ENCODE measurements at places on chromosomes 13 and 19.

GRCh38 chr19:4692251-4693077 is 22.3 kb upstream of the MYDGF start:
- no peak for DNase-seq

DNA sequence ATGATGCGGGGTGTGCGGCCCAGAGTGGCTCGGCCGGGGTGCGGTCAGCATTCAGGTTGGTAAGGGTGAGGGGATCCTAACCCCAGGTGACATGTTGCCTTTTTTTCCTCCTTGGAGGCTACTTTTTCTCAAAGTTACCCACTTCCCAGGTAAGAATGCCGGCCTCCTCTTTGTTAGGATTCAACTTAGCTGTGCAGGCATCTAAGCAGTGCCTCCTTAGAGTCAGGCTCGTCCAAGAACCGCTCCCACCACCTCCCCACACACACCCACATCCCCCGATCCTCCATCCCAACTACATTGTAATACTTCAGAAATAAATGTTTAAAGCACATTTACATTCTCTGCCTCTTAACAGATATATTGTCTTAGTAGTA is 733 bp upstream of the ENOX1 start:
- DNase-seq, result no peak

GRCh38 chr19:7196763-7197118 is 97.5 kb downstream of the INSR start:
- no peak for DNase-seq

DNA sequence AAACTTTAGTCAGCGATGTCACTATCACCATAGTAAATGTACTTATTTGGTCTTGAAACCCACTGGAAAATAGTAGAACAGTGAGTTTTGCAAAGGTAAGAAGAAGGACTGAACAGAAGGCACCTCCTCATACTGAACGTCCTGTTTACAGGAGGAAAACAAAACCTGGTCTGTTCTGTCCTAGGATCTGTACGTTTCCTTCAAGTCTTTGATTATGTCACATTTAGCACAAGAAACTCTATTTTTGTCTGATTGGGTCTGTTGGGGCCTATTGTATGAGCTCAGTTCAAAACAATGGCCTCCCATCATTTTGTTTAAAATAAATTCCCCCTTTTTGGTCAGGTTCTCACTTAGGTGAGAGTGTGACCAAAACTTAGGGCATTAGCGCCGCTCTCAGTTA is 11.2 kb upstream of the CFAP97D2 start:
- DNase-seq, result no peak

GRCh38 chr13:65857942-65858565 is 1372.1 kb downstream of the PCDH9 start:
- no peak for DNase-seq

DNA sequence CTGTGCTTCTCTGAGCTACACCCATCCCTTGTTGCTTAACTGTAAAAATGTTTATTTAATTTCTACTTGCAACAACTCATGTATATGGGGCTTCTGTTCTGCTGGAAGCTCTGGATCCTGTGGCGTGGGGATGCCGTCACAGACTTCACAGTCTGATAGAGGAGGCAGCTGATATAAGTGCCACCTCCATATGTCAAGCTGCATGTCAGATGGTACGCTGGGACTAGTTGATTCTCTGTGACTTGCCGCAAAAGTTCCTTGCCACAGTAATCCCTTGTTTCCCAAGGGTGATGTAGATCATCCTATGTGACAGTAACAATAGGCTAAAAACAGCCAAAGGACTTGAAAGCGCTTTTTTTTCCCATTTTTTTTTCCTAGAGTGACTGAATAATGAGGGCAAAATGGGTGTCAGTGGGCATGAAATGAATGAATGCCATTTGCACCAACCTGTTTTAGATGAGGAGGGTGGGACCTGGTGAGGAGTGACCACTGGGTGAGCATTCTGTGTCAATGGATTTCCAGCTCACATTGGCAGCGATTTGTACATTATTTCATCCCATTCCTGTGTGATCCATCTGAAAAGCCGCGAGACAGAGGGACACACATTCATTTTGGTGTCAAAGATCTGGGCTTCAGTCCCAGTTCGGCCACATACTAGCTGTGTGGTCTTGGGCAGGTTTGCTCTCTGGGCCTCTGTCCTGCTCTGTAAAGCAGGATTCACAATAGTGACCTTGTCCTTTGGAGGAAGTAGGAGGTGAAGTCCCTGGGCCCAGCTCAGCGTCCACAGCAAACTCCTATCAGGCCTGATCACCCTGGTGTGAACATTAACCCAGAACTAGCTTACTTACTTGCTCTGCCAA is 88.9 kb upstream of the RNF113B start:
- DNase-seq, result no peak

- DNase-seq, result no peak
Observed at GRCh38 chr19:11780431-11781020, 13.7 kb downstream of the ZNF441 start.

- DNase-seq, result no peak
Observed at GRCh38 chr13:52399708-52400107, 6.3 kb downstream of the THSD1 start.

- DNase-seq, result no peak
Observed at GRCh38 chr13:24842549-24843274, 78.7 kb downstream of the RNF17 start.

DNA sequence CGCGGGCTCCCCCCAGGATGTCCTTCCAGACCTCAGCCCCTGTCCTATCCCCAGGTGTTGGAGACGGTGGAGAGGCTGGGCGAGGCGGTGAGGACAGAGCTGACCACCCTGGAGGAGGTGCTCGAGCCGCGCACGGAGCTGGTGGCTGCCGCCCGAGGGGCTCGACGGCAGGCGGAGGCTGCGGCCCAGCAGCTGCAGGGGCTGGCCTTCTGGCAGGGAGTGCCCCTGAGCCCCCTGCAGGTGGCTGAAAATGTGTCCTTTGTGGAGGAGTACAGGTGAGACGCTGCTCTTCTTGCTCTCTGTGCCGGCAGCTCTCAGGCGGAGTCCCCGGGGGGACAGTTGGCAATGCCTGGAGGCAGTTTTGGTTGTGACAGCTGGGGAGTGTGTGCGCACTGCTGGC is 6.9 kb downstream of the TTYH1 start:
- no peak for DNase-seq

GRCh38 chr13:108957369-108958012 is 328.1 kb downstream of the MYO16 start:
- no peak for DNase-seq

- DNase-seq, result no peak
Observed at GRCh38 chr19:38229585-38230073, 5.6 kb upstream of the DPF1 start.

GRCh38 chr19:15177269-15178116 is 23.3 kb downstream of the NOTCH3 start:
- DNase-seq, result peak; percentile 64

DNA sequence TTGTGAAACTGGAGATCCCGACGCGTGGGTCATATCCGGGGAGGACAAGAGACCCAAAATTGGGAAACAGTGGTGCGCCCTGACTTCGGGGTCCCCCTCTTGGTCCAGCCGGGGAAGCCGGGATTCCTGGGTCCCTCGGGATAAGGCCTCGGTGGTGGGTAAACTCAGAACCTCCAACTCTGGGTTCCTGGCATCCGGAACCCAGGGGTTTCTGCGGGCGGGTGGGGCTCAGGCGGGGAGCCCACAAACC is 688 bp downstream of the ZFP36 start:
- no peak for DNase-seq

DNA sequence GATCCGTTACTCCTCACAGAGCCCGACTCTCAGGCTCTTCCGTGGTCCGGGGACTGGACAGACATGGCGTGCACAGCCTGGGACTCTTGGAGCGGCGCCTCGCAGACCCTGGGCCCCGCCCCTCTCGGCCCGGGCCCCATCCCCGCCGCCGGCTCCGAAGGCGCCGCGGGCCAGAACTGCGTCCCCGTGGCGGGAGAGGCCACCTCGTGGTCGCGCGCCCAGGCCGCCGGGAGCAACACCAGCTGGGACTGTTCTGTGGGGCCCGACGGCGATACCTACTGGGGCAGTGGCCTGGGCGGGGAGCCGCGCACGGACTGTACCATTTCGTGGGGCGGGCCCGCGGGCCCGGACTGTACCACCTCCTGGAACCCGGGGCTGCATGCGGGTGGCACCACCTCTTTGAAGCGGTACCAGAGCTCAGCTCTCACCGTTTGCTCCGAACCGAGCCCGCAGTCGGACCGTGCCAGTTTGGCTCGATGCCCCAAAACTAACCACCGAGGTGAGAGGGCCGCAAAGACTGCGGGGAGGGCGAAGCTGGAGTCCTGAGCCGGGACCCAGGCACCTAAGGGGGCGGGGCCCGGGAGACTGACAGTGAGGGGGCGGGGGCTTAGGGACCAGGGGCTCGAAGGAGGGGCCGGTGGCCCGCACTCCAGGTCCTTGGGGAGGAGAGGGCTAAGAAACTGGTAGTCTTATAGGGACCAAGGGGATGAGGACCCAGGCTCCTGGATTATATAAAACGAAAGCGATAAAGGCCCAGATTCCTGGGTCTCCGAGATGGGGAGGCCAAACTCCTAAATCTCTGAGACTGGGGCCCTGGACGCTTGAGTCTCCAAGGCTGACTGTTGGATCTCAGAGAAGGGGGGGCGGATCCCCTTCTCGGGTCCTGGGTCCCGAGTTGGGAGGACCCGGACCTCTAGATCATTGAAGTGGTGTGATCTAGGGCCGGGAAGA is 2.0 kb downstream of the ETV2 start:
- DNase-seq, result peak; percentile 66

- no peak for DNase-seq
Observed at GRCh38 chr19:53463263-53463662, 4.3 kb upstream of the ZNF813 start.

DNA sequence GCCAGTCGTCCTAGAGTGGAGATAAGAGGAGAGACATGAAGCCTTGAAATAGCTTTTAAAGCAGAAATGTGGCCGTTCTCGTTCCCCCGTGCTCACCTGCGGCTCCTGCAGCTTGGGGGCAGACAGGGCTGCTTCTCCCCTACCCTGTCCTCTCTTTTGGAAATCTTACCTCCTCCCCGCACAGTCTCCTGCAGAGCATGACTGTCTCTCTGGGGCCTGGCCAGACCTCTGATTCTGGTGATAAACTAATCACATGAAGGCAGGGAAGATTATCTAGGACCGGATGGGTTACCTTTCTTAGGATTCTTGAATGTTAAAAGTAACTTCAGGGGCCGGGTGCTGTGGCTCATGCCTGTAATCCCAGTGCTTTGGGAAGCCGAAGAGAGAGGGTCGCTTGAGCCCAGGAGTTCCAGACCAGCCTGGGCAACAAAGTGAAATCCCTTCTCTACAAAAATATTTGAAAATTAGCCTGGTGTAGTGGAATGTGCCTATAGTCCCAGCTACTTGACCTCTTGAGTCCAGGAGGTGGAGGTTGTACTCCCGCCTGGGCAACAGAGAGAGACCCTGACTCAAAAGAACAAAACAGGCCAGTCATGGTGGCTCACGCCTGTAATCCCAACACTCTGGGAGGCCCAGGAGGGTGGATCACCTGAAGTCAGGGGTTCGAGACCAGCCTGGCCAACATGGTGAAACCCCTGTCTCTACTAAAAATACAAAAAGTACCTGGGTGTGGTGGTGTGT is 8.1 kb downstream of the CEBPA start:
- DNase-seq, result no peak

DNA sequence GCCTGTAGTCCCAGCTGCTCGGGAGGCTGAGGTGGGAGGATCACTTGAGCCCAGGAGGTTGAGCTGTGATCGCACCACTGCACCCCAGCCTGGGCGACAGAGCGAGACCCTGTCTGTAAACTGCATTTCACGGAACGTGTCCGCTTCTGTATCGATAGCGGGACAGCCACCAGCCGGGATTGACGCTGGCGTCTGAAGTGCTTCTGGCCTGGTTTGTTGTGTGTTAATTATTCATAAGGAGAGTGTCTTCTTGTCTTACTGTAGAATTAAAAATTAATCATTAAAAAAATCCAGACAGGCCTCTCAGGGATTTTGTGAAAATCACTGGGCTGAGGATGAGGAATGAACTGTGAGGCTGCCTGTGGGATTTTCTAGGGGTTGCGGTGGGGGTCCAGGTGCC is 16.2 kb upstream of the MISP start:
- no peak for DNase-seq

- no peak for DNase-seq
Observed at GRCh38 chr13:28357247-28357825, 137.6 kb downstream of the FLT1 start.

- no peak for DNase-seq
Observed at GRCh38 chr13:93227280-93227877, 772 bp downstream of the GPC6 start.

DNA sequence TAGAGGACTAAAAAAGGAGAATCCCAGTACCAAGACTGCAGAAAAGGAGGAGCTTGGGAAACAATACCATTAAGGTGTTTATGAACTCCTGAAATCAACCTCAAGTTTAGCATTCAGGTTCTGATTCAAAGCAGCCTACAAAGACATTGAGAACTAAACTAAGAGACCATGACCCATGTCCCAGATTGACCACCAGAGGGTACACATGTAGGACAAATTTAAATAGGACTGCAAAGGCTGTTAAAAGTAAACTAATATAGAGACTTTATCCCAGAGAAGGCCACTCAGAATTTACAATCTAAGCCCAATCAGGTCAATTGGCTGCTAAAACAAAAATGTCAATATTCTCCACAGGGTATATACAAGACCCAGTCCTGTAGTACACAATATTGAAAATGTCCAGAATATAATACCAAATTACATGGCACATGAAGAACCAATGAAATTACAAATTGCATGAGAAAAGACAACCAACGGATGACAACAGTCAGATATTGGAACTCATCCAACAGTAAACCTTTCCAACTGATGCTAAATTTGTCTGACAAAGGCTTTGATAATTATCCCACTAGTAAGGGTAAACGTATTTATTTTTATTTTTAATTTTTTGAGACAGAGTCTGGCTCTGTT is 682.4 kb downstream of the UQCRFS1 start:
- no peak for DNase-seq

GRCh38 chr19:18401580-18402112 is 4.2 kb upstream of the LRRC25 start:
- DNase-seq, result no peak

- no peak for DNase-seq
Observed at GRCh38 chr13:58830841-58831240, 1199.3 kb downstream of the PCDH17 start.

- DNase-seq, result no peak
Observed at GRCh38 chr19:16608290-16608739, 19.7 kb downstream of the MED26 start.

DNA sequence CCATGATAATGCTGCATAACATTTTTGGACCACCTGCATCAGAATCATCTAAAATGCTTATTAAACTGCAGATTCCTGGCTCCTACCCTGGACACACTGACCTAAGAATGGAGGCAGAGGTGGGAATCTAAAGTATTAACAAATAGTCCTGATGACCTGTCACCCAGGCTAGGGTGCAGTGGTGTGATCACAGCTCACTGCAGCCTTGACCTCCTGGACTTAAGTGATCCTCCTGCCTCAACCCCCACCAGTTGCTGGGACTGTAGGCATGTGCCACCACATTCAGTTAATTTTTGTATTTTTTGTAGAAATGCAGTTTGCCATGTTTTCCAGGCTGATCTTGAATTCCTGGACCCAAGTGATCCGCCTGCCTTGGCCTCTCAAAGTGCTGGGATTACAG is 43.3 kb downstream of the LMO7 start:
- DNase-seq, result no peak

DNA sequence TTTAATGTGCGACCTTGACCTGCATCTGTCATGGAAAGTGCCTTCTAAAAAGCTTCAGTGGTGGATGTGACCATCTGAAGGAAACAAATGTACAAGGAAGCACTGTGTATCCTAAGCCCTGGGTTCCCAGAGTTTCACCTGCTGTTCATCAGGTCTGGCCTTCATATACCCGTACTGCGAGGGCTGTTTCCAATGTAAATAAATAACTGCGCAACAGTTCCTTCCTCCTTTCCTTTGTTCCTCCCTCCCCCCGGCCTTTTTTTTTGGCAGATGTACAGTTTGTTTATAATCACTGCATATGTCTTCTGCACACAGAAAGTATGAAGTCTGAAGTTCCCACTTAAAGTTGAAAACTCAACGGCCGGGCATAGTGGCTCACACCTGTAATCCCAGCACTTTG is 5.2 kb downstream of the FAAP24 start:
- no peak for DNase-seq

All from stimulated activated CD8-positive, alpha-beta memory T cell treated with anti-CD3 and anti-CD28 coated beads, Interleukin-4, amount 100 ng/mL, for 1 hour (primary cell).